ENCODE measurements at places on chromosomes 11 and 22.
A peak's percentile ranks its signal among the peaks of the same experiment; 100 is the strongest.

GRCh38 chr11:57476757-57477506 is 16.6 kb downstream of the RTN4RL2 start:
- DNase-seq: peak; percentile 39

DNA sequence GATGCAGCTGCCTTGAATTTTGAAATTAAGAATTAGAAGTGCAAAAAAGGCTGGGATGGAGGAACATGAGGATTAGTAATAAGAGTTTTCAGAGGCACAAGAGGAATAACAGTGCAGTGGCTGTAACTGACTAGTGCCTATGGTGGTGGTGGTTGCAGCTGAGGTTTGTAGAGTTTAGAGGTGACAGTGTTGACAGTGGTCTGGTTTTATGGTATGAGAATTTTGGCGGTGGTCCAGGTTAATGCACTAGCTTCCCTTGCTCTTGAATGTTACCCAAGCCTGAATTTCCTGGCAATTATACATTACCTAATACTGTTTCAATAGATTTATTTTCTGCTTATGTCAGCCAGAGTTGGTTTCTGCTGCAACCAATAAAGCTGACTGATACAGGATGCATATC is 112.8 kb upstream of the C11orf87 start:
- DNase-seq: peak; percentile 82

GRCh38 chr11:64078284-64078683 is 42.6 kb downstream of the FLRT1 start:
- peak; percentile 18 for DNase-seq

DNA sequence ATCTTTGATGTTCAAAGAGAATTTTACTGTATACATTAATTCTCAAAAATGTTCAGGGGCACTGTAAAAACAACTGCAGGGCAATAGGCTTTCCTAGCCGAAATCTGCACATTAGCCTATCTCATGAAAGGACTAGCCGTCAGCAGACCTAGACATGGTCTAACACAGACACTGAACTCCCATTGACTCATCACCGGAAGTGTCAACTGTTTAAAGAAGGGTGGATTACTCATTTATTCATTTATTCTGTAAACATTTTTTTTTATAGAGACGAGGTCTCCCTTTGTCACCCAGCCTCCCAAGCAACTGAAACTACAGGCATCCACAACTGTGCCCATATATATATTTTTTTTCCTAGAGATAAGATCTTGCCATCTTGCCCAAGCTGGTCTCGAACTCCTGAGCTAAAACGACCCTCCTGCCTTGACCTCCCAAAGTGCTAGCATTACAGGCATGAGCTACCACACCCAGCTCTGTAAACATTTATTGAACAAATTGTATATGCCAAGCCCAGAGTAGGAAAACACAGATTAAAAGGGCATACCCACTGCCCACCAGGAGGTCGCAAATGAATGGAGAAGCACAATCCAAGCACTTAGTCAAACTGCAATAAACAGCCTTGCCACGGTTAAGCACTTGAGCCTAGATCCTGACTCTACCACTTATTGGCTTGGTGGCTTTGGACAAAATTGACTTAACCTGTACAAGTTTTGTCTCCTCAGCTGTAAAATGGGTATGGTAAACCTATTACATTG is 26.6 kb downstream of the RAB30 start:
- no peak for DNase-seq

DNA sequence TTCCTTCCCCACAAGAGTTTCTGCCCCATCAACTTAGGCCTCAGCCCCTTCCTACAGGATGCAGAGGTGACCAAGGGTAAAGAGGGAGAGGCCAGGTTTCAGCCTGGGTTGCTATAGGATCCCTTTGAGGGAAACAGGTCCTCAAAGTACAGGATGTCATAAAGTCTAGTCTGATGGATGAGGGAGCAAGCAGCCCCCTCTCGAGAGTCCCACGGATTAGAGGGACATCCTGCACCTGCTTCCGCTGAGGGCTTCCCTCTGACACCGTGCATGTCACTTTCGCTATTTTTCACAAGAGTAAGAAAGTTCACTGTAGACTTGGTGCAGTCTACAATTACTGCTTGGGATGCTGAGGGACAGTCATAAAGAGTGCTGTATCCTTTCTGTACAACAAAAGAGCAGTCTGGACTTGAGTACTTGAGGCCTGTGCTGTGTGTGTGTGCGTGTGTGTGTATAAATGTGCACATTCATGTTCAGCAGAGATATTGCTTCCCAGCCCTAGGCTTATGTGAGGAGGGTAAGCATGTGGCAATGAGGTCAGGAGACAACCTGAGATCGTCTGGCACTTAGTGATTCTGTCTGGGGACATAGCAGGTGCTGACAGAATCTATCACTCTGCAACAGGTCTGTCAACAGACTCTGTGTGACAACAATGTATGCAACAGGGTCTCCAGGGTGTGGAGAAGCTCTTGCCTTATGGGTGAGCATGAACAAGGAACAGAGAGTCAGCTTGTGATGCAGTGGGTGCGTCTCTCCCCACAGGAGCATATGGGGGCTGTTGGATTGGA is 18.0 kb upstream of the CHST1 start:
- DNase-seq: no peak

GRCh38 chr11:45725776-45726492 is 60.5 kb upstream of the CHST1 start:
- no peak for DNase-seq

- no peak for DNase-seq
Measured at GRCh38 chr11:17725174-17725573, 5.8 kb downstream of the MYOD1 start.

DNA sequence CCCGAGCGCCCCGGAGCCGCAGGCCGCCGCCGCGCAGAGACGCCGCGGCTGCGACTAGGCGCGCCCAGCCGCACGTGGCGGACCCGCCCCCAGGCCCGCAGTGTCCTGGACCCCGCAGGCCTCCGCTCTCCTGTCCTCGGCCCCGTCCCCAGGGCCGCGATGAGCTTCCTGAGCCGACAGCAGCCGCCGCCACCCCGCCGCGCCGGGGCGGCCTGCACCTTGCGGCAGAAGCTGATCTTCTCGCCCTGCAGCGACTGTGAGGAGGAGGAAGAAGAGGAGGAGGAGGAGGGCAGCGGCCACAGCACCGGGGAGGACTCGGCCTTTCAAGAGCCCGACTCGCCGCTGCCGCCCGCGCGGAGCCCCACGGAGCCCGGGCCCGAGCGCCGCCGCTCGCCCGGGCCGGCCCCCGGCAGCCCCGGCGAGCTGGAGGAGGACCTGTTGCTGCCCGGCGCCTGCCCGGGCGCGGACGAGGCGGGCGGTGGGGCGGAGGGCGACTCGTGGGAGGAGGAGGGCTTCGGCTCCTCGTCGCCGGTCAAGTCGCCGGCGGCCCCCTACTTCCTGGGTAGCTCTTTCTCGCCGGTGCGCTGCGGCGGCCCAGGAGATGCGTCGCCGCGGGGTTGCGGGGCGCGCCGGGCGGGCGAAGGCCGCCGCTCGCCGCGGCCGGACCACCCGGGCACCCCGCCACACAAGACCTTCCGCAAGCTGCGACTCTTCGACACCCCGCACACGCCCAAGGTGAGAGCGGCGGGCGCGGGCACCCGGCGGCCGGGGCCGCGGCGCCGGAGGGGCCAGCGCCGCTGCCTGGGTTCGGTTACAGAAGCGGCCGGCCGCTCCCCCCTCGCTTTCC is 528 bp downstream of the WEE1 start:
- peak; percentile 35 for DNase-seq

DNA sequence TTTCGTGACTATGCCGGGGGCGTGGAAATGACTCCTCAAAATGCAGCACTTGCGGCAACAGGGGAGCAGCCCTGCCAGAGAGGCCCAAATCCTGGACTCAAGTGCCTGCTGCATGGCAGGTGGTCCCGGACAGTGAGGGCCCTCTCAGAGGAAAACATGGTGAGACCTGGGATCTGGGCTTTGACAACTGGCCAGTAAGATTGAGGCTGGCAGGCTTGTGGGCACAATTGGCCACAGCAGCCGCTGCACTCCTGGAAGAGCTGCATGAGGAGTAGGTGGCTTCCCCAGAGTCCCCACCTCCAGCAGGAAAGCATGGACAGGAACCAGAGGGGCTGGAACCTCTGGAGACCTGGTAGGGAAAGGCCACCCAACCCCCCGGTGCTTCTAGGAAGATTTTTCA is 13.4 kb downstream of the LINC01488 start:
- DNase-seq: no peak

- no peak for DNase-seq
Measured at GRCh38 chr11:12674571-12674935, 332 bp downstream of the TEAD1 start.

- no peak for DNase-seq
Measured at GRCh38 chr22:32684822-32685187, 116.7 kb upstream of the TIMP3 start.

DNA sequence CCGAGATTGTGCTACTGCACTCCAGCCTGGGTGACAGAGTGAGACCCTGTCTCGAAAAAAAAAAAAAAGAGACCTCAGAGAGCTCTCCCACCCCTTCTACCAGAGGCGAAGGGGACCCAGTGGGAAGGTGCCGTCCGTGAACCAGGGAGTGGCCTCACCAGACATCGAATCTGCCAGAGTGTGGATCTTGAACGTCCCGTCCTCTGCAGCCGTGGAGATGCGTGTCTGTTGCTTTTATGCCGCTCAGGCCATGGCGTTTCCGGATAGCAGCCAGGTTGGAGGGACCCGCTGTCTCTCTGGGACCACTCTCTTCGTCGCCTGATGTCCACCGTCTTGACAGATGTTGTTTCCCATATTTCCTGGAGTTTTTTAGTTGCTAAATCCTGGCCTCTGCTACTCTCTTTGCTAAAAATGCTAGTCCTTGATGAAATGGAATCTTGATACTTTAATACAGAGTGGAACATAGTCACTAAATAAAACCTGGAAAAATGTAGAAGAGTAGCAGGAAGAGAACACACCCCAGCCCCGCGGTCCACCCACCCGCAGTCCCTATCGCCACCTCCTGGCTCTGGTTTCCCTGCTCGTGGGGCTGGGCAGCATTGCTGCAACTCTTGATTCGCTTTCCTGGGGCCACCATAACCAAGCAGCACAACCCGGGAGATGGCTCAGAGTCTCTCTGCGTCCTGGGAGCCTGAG is 12.0 kb upstream of the MUC6 start:
- no peak for DNase-seq

GRCh38 chr11:12156301-12157140 is 46.1 kb downstream of the MICAL2 start:
- no peak for DNase-seq

- no peak for DNase-seq
Measured at GRCh38 chr22:21634081-21634480, 1.5 kb downstream of the CCDC116 start.

DNA sequence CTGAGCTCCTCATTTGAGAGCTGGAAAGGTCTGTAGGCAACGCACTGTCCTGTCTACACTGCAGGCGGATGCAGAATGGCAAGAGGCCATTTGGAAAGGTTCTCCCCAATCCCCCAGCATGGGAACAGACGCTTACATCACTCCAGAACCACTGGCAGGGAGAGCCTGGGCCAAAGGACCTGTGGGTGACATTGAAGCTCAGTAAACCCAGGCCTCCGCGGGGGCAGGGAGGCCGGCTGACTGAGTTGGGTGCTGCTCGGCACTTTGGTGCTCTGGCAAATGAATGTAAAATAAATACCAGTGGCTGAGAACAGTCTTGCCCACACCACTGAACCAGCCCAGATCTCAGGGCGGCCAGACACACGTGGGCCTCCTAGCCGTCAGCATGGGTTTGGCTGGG is 22.4 kb downstream of the TOM1 start:
- DNase-seq: no peak

GRCh38 chr11:44526438-44526837 is 39.0 kb upstream of the CD82 start:
- DNase-seq: no peak

- DNase-seq: no peak
Measured at GRCh38 chr22:43349636-43350035, 6.5 kb upstream of the SCUBE1 start.

DNA sequence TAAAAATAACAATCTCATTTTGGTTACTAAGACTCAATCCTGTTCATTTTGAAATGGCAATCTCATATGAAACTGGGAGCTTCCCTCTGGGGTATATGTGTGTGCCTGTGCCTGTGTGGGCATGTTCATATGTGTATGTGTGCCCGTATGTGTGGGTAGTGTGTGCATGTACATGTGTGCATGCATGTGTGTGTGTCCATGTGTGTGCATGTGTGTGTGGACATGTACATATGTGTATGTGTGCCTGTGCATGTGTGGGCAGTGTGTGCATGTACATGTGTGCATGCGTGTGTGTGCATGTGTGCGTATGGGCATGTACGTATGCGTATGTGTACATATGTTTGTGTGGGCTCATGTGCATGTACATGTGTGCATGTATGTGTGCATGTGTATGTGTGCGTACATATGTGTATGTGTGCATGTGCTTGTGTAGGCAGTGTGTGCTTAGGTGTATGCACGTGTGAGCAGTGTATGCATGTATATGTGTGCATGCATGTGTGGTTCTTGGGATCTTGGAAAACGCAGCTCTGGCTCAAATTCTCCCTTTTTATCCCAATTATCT is 24.5 kb upstream of the CACNG2 start:
- no peak for DNase-seq

DNA sequence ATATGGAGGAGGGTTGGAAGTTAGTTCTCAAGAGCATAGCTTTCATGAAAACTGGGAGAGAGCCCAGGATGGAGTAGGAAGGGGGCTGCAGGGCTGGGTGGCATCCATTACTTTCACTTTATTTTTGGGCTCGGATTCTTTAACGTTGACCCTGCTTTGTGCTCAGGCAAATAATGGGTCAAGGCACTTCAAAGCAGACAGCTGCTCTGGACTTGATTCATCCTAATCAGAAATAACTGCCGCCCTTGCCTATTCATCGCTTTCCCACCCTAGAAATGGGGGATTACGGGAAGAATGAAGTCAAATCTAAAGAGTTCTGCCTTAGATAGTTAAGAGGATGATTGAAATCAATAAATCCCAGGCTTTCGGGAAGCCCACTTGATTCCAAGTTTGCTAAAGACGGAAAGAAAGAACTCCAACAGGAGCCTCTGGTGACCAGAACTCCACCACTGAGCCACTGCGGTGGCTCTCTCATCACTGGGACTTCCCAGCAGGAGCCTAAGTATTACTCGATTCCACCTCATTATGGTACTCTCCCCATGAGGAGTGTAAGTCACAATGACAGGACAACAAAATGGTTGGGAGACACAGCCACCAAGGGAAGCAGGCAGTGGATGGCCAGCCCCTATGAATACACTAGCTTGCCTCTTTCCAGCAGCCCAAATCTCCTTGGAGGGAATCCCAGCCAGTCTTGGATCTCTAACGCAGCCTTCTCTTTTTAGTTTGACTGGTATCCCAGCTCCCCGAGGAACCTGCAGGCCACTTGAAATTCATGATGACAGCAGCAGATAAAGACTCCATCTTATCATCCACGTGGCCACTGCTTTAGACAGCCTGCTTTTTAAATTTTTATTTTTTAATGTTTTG is 815.5 kb downstream of the NTM start:
- DNase-seq: no peak

Measured in cardiac muscle cell (in vitro differentiated cells and primary cell).